ENCODE measurements at places on chromosomes 1 and 21.

DNA sequence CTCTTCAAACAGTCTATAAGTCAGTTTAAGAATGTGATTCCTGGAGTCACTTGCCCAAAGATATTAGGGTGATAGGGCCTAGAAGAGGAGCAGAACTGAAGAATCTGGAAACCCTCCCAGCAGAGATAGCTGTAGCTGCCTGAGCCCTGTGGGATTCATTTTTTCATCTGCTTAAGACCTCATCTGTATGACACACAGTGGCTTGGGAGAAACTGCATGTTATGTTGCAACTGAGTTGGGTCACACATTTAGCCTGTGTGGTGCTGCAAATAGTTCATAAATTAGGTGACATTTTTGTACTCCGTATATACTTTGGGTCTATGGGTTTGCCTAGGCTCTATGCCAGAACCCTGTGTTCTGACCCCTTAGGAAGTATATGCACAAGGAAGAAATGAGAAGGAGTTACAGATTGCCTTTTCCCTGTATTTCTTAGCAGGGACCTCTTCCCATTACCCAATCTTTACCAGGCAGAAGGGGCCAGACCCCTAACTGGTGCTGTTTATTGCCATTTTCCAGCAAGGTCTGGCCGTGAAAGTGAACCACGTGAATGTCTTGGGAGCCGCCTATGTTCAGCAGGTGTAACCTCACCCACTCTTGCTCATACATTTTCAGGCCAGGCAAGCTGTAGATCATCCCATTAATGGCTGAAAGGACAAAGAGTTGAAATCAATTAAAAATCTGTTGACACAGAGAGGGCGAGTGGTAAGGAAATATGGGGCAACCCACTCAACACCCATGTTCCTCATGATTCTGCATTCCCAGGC, 41.9 kb upstream of the SLC19A2 start:
- no peak for DNase-seq

DNA sequence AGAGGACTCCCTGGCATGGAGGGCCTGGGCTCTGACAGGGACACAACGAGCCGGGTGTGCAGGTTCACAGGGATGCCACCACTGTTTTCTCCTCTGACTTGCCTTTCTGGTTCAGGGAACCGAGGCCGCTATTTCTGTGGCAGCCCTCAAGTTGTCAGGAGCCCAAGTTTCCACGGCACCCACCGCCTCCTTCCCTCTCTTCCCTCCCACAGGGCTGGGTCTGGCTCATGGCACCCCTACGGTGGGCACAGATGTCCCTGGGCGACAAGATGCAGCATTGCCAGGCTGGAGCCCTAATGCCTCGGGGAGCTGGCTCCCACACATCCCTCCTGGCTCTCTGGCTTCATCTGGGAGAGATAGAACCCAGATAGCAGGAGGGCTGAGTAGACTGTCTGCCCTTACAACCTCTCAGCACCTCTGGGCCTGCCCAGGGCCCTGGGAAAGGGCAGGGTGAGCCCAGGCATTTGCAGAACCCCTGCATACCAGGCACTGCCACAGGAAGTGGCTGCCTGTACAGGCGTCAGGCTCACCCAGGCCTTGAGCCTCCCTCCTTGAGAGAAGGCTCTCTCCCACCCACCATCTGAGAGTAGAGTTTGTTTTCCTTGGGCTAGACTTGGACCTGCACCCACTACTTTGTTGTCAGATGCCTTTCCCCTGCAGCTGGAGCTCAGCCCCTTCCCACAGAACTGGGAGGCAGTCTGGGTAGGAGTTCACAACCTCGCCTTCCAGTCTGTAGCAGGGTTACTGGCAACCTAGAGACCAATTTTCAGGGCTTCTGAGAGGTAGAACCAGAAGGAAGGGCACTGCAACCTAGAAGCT, 20.5 kb downstream of the KCNC4 start:
- DNase-seq: no peak

DNA sequence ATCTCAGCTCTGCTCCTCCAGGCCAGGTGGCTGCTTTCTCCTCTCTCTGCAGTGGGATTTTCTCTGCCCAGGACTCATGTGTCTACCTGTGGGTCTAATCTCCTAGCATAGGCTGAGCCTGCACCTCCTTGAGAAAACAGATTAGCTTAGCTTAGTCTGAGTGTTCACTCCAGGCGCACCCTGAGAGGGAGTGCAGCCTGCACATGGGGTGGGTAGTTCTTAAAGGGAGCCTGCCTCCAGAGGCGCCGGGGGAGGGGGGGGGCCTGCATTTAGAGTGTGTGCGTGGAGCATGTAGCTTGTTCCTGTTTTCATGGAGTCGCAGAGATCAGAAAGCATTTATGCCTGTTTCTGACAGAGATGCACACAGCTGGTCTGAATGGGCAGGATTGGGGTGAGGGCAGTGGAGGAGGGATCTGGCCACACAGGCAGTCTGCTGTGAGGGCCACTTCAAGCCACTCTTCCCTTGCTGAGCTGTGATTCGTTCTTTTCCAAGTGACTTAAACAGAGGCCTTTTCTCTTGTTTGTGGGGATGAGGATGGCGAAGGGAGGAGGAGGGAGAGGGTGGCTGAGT, 45.2 kb downstream of the GALNT2 start:
- DNase-seq: peak; percentile 87

DNA sequence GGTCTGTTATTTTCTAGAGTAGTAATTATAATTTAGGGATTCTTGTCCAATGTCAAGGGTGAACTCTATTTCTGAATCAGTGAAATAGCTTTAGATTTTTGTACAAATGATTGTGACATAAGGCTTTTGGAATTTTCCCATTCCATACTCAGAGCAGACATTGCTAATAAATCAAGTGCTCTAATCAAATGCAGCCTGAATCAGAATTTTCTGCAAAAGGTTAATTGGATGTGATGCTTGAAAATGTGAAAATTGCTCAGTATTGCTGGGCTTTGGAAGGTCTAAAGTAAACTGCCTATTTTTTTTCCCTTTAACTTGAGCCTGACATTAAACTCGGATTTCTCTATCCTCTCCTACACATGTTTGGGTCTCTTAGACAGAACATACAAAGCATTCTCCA, 23.2 kb downstream of the SGIP1 start:
- no peak for DNase-seq

- no peak for DNase-seq
These were observed 254.5 kb downstream of the RRAGC start for GRCh38 chr1:38605063-38605462.

- DNase-seq: peak; percentile 45
These were observed 26.8 kb upstream of the CRNN start for GRCh38 chr1:152440635-152441471.

DNA sequence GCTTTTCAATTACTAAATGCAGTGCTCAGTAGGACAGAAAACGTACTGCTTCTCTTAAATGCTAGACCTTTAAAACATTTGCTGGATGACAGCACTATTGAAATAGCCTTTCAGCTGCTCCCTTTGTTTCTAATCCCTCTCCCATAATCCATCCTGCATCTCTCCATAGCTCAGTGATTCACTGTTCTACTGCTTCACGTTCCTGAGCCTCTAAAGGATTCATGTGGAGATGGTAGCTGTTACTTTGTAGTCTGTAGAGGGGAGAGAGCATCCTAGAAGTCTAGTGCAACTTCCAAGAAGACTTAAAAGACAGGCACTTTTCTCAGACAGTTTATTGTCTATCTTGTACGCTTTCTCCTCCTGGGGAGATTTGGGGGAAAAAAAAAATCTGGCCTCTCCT, 51.4 kb downstream of the LRRC8B start:
- DNase-seq: no peak

DNA sequence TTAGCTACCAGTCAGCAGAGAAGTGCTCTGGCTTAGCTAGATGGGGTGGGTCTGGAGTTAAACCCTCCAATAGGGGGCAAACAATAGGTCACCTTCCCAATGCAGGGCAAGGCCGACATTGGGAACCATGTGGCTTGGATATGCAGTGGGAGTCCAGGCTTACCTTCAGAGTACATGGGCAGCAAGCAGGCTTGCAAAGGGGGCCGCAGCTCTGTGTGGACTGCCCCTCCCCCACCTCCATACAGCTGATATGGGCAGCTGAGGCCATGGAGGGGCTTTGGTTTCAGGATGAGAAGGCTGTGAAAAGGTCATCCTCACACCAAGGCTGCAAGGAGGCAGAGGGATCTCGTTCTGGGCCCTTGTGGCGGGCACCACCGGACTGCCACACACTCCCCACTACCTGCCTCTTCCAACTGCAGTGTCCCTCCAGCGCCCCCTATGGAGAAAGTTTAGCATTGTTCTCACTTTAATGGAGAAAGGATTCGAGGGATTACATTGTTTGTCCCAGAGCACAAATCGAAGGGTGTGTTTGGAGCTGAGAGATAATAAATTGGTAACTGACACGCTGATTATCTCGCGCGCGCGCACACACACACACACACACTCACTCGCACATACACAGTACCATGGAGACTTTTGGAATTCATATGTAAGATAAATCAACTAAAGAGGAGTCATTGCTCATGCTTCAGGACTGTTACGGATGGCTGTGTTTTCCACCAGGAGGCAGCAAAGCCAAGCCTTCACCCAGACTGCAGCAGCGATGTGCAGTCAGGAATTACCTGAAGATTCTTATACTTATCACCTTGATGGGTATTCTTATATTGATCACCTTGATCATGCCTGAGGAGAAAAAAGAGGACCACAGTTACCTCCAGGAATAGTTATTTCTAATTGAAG, 7.0 kb upstream of the SMCP start:
- no peak for DNase-seq

DNA sequence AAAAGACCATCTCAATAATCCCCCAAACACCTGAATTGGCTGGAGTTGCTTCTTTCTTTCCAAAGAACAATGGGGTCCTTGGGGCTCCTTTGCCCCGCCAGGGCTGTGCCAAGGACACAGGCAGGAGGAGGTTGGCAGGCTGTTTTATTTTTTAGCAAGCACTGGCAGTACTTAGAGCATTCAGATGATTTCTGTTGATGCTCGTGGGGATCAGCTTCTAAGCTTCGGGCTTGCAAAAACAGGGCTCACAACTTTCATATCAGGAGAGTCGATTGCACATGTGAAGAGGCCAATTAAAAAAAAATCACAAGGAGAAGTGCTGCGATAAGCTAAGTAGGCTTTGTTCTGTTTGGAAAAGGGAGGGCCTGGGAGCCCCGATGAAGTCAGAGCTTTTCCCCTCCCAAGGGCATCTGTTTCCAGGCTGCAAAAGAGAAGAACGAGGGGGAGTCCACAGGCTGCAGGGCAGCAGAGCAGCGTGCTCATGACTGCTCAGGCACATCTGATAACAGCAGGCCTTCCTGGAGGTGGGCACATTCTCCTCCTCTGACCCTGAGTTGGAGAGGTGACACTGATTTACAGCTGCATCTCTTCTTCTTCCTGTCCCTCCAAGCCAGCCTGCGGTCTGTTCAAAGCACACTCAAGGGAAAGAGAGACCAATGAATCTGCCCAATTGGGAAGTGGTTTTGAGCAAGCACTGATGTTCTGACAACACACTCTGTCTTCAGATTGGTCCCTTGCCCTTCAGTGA, 27.3 kb upstream of the BCAR3 start:
- DNase-seq: no peak

DNA sequence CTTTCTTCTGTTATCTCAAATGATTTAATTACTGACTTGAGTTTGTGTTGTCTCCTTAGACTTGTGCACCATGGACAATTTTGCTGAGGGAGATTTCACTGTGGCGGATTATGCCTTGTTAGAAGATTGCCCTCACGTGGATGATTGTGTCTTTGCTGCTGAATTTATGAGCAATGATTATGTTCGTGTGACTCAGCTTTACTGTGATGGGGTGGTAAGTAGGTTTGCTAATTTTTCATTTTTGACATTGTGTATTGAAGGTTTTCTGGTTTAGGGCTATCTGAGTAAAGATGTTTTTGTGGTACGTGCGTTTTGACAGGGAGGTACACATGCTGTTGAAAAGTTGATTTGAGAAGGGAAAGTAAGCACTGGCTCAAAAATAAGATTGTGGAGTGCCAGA, 14.1 kb downstream of the TTC3 start:
- peak; percentile 55 for DNase-seq

DNA sequence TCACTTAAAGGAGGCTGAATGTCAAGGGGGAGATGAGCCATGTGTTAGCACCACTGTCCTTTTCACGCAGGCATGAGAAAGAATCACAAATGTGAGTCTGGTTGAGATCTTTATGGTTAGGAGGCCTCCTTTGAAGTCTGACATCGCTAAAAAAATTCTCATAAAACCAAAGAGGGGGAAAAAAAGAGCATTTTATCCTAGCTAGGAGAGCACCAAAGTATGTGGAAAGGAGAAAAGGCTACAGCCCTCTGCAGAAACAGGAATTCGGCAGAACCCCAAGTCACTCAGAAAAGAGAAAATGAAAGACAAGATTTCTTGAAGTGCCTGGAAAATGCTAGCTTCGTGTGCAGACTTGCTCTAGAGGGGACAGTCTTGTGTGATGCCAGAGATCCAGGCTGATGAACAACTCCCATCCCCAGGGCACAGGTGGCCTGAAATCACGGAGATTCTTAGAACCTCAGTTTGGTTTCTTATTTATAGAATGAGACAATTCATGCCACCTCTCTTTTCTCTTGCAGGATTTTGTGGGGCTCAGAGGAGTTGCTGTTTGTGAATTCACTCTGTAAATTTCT, 61.5 kb downstream of the RUNX1 start:
- no peak for DNase-seq

GRCh38 chr1:54794451-54795355, 6.4 kb downstream of the TTC22 start:
- no peak for DNase-seq

GRCh38 chr1:3494321-3495308, 40.1 kb downstream of the ARHGEF16 start:
- no peak for DNase-seq

GRCh38 chr1:13760921-13761320, 60.9 kb downstream of the PRDM2 start:
- no peak for DNase-seq

- DNase-seq: peak; percentile 55
These were observed 352 bp downstream of the KCNK1 start for GRCh38 chr1:233614173-233614742.

GRCh38 chr1:69777971-69778370, 210.2 kb downstream of the LRRC7 start:
- DNase-seq: peak; percentile 26

DNA sequence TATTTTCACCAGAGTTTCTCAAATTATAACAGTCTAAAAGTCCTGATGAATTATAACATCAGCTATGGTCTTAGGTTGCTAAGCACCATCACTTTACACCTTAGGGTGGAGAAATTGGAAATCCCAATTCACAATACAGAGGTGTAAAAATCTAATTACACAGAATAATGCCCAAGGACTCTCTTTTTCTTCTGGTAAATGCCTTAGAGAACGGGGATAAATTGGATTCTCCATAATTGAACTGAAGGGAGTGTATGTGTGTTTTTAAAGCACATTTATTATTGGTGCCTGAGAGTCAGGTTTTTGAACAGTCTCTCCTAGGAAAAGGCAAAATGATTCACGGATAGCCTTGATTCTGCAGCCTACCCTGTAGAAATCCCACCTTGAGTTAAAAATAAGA, 66.8 kb downstream of the NIBAN1 start:
- DNase-seq: no peak

DNA sequence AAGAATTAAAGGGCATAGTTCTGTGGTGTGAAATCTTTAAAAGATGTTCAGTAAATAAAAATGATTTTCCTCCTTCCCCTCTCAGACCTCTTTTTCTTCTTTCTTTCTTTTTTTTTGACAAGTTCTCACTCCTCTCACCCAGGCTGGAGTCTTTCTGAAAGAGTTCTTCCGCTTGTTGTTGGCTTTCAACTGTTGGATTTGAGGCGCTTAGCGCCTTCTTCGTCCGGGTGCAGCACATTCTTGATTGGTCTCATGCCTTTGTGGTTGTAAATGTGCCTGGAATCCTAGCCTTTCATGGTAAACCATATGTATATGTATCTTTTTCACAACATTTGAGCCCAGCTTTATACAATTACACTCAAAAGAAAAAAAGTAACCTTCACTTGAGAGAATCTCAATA, 980 bp upstream of the METTL18 start:
- DNase-seq: no peak

Data from putamen (tissue), 1 donor.